ENCODE measurements at places on chromosomes 16 and 17. TPM values are rescaled to one million over a fixed set of nuclear protein-coding genes. Genes with fewer than 3 reads are reported as not detected.

The AATK gene
- 4.0 TPM for polyA plus RNA-seq

The RASD1 gene
- polyA plus RNA-seq, result 2.9 TPM

The MRM3 gene
- 7.8 TPM for polyA plus RNA-seq

The SHISA6 gene
- not detected for polyA plus RNA-seq

The HMOX2 gene
- polyA plus RNA-seq, result 24.3 TPM

- peak; percentile 84 for DNase-seq
Measured at GRCh38 chr17:55273579-55274354, 9.0 kb downstream of the HLF start.

DNA sequence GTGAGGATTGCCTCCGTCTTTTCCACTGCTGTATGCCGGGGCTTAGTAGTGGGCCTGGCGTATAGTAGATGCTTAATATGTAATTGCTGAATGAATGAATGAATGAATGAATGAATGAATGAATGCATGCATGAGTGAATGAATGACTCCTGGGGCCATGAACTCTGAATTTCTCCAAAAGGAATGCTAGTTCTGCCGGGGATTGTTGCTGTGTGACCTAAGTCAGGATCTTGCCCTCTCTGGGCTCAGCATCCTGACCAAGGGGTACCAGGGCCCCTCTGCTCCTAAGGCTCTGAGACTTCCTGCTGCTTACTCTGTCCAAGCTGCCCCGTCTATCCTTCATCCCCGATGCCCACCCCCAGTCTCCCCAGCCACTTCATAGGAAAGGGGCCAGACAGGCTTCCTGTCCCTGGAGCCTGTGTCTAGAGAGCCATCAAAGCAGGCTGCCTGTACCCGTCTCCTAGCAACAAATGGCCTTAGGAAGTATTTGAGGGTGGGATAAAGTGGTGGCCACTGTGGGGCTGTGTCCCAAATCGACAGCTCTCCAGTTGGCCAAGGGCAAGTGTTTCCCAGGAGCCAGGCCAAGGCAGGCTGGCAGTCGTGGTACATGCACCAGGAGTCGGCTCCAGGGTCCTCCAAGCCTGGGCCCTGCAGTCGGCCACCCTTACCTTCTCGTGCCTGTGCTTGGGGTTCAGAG is 11.6 kb upstream of the MPRIP start:
- no peak for DNase-seq

DNA sequence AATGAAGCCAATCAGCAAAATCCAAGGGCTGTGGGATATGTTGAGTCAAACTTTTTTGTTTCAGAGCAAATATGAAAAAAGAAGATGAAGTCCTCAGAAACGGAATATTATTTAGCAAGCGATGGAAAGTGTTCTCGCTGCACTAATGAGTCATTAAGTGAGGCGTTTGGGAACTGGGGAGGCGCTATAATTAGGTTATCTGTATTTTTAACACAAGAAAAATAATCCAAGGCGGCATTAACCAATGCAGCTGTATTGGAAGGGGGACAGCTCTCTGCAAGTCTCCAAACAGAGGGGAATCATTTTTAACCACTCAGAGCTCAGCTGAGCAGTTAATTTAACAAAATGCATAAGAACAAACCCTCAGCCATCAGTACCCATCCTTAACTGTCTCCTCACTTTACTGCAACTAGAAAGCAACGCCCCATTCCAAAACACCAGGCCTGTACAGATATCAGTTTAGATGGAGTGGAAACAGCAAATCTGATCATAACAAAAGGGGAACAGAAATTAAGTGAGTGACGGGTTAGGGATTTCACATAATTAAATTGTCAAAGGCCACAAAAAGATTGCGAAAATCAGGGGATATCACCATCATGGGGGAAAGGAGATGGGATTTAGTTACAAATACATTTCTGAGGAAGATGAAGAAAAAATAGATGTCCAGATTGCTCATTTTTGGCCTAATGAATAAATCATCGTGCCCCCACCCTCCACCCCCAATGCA is 211.0 kb upstream of the TOX3 start:
- no peak for DNase-seq

DNA sequence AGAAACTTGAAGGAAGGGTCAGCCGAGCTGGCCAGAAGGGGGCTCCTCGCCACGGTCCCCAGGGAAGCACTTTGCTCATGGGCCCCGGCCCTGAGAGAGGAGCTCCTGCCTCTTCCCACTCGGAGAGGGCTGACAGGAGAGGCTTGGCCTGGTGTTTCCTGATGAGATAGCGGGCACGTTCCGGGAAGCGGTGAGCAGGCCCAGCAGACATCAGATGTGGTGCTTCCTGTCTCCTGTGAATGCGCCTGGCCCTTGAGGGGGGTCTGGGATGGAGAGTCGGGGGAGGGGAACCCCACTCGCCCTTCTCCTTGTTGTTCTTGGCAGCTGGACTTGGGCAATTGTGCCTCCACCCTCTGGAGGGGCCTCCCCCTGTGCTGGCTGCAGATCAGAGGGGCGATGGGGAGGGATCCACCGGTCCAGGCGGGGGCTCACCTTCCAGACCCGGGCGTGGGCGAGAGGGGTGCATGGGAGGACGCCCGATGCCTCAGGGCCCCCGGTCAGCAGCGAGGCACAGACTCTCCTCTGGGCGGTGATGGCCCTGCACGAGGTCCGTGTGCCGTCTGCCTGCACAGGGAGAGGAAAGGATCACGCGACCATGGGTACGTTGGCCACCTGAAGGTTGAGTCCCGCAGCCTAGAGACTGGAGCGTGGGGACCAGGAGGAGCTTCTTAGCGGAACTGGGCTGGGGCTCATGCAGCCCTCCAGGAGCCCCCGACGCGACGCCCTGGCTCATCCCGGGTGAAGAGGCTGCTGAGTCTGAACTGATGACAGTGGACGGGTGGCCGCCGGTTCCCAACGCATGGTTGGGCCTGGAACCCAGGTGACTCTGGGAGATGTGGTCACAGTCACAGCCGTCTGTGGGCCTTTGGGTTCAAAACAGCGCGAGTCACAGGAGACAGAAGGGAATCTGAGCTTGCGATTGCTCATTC is 25.4 kb downstream of the METRNL start:
- DNase-seq, result no peak

DNA sequence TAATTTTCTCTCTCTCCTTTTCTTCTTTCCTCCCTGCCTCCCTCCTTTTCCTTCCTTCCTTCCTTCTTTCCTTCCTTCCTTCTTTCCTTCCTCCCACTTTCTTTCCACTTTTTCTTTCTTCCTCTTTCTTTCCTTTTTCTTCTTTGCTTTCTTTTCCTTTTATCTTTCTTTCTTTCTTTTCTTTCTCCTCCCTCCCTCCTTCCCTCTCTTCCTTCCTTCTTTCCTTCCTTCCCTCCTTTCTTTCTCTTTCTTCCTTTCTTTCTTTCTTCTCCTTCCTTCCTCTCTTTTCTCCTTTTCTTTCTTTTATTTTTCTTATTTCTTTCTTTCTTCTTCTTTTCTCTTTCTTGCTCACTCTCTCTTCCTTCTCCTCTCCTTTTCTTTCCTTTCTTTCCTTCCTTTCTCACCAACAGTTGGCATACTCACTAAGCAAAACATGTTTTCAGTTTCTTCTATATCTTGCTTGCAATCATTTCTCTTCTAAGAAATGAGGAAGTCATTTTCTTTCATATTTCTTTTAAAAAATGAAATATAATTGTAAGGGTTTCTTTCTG is 97.1 kb upstream of the MAF start:
- no peak for DNase-seq
